Stimulated activated CD4-positive, alpha-beta T cell treated with anti-CD3 and anti-CD28 coated beads, Interleukin-12 subunit alpha, Interleukin-12 subunit beta, amount 100 ng/mL, for 48 hours (primary cell): ENCODE measurements at places on chromosomes 2 and 18.

DNA sequence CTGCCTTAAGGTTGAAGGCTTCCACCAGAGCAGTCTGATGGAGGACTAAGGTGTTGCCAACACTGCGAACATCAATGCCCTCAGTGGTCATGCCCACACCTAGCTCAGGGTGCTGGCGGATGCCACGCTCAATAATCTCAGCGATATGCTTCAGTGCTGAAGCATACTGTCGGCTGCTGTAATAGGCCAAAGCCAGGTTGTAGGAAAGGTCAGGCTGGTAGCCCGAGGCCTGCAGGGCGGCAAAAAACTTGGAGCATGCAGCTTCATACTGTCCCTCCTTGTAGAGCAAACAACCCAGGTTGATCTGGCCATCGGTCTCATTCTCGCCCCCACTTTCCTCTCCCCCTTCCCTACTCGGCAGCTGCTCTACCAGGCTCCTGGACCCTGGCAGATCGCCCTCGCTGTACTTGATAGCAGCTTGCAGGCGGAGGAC is 159.4 kb downstream of the AGPS start:
- no peak for DNase-seq

DNA sequence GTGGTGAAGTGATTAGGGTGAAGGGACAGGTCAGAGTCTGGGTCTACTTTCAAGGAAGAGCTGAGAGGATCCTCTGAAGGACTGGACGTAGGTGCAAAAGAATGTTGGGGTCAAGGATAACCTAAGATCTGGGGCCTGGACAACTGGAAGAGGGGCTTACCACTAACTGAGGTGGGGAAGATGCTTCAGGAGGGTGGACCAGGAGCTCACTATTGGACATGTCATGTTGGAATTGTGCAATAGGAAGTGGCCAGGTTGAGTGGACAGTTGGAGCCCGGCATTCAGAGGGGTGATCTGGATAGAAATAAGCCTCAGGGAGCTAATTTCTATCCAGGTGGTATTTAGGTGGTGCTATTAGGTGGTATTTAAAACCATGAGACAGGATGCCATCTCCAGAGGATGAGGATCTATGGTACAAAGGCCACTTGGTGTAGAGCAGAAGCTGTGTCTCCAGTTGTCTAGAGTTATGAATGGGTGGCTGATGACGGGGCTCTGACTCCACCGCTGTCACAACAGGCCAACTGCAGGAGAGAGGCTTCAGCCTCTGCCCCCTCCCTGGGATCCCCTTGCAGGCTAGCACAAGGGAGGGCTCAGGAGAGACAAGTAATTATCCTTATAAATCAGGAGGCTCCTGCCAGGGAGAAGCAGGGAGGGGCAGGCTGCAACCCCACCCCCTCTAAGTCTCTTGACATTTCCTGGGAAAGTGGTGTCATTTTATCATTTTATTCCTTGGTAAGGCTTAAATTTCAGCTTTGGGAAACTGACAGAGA is 158.0 kb downstream of the SMAD7 start:
- no peak for DNase-seq

DNA sequence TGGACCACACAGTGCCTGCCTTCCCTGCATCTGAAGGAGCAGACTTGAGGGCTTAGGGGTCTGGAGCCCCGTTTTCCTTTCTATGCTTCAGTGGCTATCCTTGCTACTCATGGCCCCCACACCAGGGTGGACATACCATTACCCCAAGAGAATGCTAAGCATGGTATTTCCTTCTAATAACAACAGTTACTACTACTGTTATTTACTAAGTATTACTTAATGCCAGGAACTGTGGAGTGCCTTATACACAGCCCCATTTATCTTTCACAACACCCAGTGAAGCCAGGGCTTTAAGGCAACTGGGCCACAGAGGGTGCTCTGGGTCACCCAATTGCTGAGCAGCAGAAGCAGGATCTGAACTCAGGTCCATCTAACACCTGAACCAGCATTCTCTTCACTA is 5.8 kb upstream of the PAX8 start:
- DNase-seq, result no peak

- no peak for DNase-seq
Observed at GRCh38 chr2:212958757-212959295, 192.6 kb downstream of the IKZF2 start.

GRCh38 chr2:235606004-235606715 is 112.3 kb downstream of the AGAP1 start:
- DNase-seq, result no peak

GRCh38 chr2:28904802-28905457 is 10.5 kb downstream of the WDR43 start:
- DNase-seq, result no peak

- no peak for DNase-seq
Observed at GRCh38 chr2:103959174-103960128, 894.5 kb upstream of the POU3F3 start.

DNA sequence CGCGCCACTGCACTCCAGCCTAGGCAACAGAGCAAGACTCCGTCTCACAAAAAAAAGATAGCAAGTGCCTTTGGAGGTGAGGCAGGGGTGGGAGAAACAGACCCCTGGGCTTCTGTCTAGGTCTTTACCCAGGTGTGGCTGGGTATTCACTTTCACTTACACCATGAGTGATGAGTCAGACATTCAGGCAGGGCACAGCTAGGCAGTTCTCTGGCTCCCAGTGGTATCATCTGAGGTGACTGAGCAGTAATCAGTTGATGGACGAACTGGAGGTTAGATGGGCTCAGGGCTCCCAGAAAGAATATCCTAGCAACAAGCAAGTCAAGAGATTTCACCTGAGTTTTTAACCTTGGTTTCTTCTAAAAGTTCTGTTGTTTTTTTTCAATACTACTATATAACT is 107.0 kb upstream of the RAB6C start:
- no peak for DNase-seq

- no peak for DNase-seq
Observed at GRCh38 chr2:150742094-150742493, 254.6 kb upstream of the RND3 start.

GRCh38 chr18:41391616-41392595 is 563.1 kb upstream of the PIK3C3 start:
- no peak for DNase-seq

GRCh38 chr2:234680688-234681619 is 184.1 kb upstream of the ARL4C start:
- no peak for DNase-seq

GRCh38 chr18:12342661-12343060 is 34.4 kb downstream of the AFG3L2 start:
- DNase-seq, result no peak

DNA sequence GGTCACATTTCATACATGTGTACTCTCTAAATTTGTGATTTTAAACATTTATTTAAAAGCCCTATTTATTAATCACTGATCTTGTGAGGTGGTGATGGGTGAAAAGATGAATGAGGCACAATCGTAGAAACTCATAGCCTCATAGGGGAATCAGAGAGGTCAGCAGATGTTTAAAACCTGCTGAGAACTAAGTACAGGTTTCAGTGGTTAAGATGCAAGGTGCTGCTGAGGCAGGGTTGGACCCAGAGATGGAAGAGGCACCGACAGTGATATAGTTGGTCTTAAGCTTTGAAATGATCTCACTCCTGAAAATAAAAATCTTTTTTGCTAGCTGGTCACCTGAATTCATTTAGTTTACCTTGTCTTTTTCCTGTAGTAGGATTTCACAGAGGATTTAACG is 49.6 kb downstream of the LINC00305 start:
- DNase-seq, result no peak

GRCh38 chr2:37698931-37699481 is 27.6 kb upstream of the CDC42EP3 start:
- DNase-seq, result no peak

- DNase-seq, result no peak
Observed at GRCh38 chr18:58302811-58303210, 258.8 kb downstream of the NEDD4L start.

GRCh38 chr2:127698553-127699355 is 2.5 kb upstream of the SFT2D3 start:
- no peak for DNase-seq

DNA sequence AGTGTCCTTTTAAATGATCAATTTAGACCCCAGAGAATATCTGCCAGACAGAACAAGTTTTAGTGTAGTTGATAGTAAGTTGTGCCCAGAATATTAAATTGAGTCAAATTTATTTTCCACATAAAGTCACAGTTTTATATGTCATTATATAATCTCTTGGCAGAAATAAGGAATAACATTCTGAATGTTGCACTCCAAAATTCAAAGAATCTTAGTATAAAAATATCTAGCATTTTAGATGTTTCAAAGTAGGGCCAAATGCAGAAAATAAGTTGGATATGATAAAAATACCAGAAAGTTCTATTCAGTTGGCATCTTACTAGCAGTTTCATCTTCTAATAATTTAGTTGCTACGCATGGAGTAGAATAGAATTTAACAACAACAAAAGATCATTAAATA is 33.5 kb downstream of the SCN1A start:
- DNase-seq, result no peak

- no peak for DNase-seq
Observed at GRCh38 chr18:76363436-76364120, 131.5 kb downstream of the ZNF516 start.

GRCh38 chr2:30178618-30179434 is 32.0 kb downstream of the YPEL5 start:
- no peak for DNase-seq

DNA sequence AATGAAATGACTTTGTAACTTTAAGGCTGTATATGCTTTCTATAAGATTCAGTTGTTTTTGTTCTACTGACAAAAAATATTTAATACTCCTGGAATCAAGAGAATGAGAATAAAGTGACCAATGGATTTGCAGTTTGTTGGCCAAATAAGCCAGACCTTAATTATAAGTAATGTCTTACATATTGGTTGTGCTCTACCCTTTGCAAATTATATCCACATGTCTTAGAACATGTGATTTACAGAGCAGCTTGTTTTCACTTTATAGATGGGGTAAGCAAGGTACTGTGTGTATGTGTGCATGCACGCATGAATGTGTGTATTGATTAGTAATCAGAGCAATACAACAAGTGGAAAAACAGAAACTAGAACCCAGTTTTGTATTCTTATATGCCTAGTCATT is 59.1 kb downstream of the RMDN2 start:
- DNase-seq, result no peak

DNA sequence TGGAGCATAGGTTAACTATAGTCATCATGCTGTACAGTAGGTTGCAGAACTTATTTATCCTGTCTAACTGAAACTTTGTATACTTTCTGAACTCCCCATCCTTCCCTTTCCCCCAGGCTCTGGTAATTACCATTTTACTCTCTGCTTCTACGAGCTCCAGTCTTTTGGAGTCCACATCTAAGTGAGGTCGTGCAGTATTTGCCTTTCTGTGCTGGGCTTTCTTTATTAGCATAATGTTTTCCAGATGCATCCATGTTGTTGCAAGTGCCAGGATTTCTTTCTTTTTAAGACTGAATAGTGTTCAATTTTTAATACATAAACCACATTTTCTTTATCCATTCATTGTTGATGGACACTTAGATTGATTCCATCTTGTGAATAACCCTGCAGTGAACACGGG is 464.1 kb downstream of the TGIF1 start:
- no peak for DNase-seq

DNA sequence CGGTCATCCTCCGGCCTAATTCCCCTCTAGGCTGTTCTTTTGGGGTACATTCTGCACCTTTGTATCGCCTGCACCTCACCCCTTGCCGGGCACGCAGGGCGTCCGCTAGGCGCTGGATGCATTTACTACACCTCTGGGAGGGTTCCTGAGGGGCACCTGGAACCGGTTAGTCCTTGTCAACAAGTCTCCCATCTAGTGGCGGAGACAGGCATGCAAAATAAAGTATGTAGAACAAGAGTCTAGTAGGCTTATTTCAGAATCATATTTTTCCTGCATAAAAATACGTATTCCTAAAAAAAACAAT is 705 bp upstream of the TEX261 start:
- DNase-seq, result no peak

- DNase-seq, result no peak
Observed at GRCh38 chr2:145088756-145089155, 568.8 kb upstream of the ZEB2 start.

DNA sequence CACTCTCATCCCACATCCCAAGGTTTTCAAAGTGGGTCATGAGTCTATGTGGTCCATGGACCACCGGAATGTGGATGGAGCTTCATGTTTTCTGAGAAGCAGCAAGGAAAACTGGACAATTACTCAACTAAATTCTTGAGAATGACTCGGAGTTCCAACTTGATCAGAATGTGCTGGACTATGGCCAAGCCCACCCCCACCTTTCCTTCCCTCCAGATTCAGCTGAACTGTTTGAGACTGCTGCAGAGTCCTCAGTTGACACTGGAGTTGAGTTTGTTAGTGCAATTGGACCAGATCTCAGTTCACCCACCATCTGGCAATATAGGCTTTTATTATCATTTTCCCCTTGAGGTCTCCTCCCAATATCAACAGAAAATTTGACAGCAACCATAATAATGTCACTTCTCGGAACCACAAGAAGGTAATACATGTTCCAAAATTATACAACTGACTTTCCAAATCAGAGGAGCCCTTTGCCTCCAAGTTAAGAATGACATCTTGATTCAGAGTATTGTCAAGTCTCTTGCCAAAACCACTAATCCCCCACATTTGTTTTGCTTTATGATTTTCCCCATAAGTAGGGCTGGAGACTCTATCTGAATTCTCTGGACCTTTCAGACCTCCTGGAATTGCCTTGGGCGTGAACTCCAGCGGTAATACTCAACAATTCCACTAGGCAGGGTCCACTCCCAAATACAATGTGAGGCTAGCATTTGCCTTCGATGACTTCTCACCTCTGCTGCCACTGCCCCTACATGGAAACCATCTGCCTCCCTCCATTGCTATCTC is 8.8 kb downstream of the COL4A4 start:
- no peak for DNase-seq

- no peak for DNase-seq
Observed at GRCh38 chr2:109208071-109208950, 79.3 kb downstream of the SH3RF3 start.

DNA sequence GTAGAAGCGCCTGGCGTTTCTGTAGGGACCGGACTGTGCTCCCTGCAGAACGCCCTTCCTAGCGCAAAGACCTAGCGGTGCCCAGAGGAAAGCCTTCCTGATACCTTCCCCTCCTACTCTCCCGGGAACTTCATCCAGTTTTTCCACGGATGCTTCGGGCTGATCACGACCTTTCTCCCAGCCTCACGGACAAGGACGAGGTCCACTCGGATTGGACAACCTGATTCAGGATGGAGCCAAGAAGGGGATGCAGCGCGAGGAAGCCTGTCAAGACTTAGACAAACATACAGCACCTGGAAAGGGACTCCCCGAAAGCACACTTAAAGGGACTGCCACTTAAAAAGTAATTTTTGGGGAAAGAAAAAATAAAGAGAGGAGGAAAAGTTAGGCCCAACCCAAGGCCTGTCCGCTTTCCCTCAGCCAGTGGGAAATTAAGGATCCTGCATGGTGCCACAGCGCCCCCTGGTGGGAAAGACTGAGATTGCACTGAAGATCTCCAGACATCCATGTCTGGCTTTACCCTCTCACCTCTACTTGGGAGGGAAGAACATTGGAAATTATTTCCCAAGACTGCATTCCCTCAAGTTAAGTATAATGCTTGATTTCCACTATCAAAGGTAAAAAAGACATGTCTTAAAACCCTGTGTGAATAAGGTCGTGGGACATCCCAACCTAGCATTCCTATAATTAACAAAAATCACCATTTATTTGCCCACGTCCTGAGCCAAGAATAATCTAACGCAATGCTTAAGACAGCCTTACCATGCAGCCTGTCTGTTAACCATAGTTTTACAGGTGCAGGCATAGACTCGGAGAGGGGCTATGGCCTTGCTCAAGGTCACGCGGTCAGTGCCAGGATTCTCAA is 13.4 kb upstream of the COPS8 start:
- peak; percentile 45 for DNase-seq

GRCh38 chr2:195620501-195620900 is 36.5 kb upstream of the SLC39A10 start:
- no peak for DNase-seq

GRCh38 chr18:69044215-69044614 is 246.3 kb downstream of the CCDC102B start:
- no peak for DNase-seq
